ENCODE measurements at places on chromosomes 3 and 15. TPM values are rescaled to one million over a fixed set of nuclear protein-coding genes. Genes with fewer than 3 reads are reported as not detected.

The CNTN4 gene
- total RNA-seq: not detected

The MST1R gene
- 5.4 TPM for total RNA-seq

The HES1 gene
- 13.9 TPM for total RNA-seq

The TGM5 gene
- total RNA-seq: not detected

The WDR76 gene
- total RNA-seq: 13.7 TPM

The LDHAL6B gene
- not detected for total RNA-seq
